ENCODE measurements at places on chromosomes 13 and 19.

DNA sequence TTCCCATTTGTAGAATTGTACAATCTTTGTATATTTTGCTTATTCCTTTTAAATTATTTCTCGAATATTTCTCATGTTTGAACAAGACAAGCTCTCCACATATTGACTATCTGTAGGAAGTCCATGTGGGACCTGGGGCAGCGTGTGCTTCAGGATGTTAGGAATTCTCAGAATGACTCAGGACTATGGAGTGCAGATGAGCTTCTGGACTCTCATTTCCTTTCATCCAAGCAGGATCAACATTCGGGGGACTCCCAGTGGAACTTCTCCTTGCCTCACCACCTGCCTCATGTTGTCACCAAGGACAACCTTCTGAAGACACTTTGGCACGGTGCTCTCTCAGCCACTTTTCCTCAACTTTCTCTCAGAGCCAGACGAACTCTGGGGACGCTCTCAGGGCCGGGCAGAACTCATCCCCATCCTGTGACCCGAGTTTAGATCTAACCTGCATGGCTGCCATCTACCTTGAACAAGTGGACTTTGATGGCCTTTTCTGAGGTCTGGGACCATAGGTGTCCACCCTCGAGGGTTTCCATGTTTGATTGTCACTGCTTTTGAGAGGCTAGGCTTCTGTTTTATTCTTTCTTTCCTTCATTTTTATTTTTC is 441.7 kb downstream of the IRS2 start:
- DNase-seq: no peak

DNA sequence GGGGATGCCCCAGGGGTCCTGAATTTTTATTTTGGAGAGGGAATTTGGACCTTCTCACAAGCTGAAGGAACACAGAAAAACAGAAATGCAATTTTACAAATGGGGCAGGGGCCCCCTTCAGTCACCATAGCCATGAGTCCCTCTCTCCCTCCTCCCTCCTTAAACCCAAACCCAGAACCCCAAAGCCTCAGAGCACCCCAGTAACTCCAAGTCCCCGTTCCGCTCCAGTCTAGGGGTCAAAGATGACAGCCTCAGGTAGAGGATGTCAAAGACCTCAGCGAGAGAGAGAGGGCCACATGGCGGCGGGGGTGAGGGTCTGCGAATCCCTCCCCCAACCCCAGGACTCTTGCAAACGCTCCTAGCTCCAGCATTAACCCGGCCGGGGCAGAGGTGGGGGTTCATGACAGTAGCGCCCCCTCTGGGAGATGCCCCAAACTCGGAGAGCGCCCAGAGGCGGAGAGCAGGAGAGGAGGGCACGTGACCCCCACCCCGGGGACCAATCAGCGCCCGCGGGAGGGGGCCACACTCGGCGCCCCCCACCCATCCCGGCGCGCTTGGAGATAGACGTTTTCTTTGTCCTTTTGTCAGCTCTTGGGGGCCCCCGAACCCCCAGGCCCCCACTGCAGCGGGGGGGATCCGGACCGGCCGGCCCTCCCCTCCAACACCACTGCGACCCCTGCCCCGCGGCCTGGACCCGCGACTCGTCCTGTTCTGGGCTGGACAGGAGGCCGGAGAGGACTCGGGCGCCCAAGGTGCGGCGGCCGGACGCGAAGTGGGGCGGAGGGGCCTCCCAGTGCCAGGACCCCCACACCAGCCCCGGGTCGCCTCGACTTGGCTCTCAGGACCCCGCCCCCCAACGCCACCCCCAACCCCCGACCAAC is 20.8 kb upstream of the SEMA6B start:
- DNase-seq: no peak

DNA sequence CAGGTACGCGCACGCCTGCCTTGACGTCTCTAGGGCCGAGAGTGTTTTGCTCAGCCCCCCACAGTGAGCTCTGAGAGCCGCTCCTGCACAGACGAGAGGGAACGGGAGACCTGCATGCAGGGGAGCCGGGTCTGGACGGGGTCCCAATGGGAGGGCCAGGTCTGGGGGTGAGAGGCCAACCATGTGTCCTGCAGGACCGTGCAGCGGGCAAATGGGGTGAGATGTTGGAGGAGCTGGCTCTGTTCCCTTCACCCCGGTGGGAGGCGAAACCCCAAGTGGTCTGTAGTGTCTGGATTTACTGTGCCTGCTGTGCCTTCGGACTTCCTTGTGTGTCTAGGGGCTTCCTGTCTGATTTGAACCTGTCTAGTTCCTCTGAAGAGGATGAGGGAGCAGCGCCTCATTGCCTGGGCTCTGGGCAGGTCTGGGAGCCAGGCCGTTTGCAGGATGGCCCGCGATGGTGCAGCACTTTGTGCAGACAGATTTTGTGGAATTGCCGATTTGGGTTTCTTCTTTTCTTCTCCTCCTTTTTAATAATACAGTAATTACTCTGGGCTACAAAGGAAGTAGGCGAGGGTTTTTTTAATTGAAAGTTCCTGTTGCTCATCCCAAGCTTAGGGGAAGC is 2.1 kb downstream of the CSNK1G2 start:
- no peak for DNase-seq

GRCh38 chr19:52336117-52336790 is at the start of gene ZNF610:
Gene ZNF610, plus strand, starts transcription at chr19:52336243. Its CDS starts 12,930 bp downstream, at chr19:52349173.
- DNase-seq: peak; percentile 87

DNA sequence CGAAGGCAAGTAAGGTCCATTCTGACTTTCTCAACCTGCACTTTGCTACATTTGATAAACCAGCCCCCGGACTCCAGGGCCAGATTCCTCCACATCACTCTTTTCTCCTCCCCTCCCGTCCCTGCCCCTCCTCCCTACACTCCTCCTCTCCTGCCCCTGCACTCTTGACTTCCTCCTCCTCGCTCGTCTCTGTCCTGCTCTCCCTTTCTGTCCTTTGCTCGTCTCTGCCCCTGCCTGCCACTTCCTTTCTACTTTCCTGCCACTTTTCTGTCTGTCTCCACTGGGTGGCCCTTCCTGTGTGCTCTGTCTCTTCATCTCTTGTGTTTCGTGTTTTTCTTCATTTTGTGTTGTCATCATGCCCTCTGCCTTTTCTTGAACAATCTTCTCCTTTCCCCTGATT is 7.0 kb downstream of the U2AF2 start:
- DNase-seq: no peak

All from GM20000 (cell line).